Epithelial cell of alveolus of lung (primary cell): ENCODE measurements at places on chromosomes 6 and 20. TPM values are rescaled to one million over a fixed set of nuclear protein-coding genes. Genes with fewer than 3 reads are reported as not detected.

Gene GGT7
- 17.1 and 24.0 TPM in 2 replicates for total RNA-seq

Gene CRNKL1
- 16.3 and 17.2 TPM in 2 replicates for total RNA-seq

Gene PROCR
- 80.6 and 95.7 TPM in 2 replicates for total RNA-seq

Gene GPX5
- total RNA-seq, result not detected in 2 replicates

Gene TDP2
- total RNA-seq, result 14.3 and 16.5 TPM in 2 replicates

Gene PBOV1
- total RNA-seq, result not detected in 2 replicates

Gene HLA-A
- 626 and 755 TPM in 2 replicates for total RNA-seq

Gene ZBP1
- total RNA-seq, result not detected in 2 replicates

Gene RNF144B
- 1.9 TPM in 1 of 2 replicates, not detected in the other for total RNA-seq
